ENCODE measurements at places on chromosomes 6 and 20.

DNA sequence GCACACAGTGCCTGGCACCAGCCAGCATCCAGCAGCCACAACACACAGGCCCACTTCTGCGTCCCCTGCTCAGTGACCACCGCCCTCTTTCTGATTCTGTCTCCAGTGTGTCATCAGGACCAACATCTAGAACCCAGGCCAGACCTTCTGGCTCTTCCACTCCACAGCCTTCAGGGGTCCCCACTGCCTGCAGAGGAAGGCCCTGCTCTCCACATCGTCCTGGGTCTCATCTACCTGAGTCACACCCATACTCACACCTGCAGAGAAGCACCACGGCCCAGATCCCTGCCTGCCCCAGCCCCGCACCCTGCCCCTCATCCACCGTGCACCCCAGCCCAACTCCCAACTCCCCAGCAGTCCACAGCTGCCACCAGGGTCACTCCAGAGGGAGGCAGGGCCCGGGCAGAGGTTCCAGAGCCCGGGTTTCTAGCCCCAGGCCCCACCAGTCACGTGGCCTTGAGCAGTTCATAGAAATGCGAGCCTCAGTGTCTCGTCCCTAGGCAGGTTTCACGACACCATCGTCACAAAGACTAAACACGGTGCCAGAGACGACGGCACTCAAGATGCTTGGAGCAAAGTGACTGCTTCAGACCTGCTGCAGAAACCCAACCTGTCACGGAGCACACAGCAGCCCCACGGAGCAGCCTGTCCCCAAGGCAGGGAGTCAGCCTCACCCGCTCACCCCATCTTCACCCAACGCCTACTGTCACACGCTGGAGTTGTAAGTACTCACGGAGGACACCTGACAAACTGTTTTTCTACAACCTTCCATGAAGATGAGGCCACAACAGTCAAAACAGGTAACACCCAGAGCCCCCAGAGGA lies 16.1 kb downstream of the TAF4 start:
- DNase-seq: no peak

DNA sequence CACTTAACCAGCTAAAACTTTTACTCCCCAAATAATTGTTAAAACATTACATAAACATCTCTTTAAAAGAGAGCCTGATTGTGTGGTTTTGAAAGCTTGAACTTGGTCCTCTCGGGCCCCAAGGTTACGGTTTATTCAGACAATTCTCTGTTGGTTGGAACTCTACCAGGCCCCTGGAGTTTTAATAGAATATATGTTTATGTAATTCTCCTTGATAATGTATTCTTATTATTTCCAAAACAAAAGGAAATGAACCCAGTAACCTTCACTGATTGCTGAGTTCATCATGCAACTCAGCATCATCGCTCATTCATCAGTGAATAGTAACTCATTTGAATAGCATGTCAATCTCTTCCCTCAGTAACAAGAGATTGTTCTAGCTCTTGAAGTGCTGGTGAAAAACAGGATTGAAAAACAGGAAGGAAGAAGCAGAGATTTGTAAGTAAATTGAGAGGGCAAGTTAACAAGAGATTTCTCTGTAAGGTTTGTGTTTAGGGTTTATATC lies 464.5 kb upstream of the MARCKS start:
- DNase-seq: no peak

GRCh38 chr6:136640132-136640915 lies 90.1 kb upstream of the MAP7 start:
- DNase-seq: no peak

DNA sequence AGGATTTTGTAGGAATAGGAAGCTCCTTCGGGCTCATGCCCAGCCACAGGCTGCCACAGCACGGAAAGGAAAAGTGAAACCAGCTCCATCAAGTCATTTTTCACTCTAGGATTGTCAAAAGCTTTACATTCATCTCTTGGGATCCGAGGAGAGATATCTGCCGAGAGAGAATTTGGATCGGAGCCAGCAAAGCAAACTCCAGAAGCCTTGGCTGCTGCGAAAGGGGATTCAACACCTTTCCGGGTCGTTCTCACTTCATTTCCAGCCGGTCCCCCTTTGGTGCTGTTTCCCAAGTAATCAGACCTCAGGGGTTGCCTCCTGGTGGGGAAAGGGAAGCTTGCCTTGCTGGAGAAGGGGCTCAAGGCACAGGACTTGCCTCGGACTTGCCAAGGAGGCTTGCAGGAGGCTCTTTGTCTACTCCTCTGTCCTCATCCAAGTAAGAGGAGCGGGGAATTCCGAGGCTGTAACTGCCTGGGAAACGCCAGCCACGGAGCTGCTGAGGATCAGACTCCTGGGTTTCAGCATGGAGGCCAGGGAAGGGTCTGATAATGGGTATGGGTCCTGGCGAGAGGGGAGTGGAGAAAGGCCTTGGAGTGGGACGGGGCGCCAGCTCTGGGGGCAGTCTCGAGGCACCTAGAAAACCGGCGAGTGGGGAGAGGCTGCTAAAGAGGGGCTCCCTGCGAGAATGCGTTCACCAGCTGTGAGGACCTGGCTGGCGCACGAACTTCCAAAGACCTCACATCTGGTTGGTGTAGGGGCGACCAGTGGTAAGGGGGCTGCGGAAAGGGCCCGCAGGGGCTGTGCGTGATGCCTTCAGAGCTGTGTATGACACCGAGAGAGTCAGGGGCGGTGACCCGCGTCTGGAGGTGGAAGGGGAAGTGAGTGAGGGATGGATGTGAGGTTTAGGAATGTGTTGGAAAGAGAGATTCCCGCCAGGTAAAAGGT lies 702 bp downstream of the ETV7 start:
- no peak for DNase-seq

DNA sequence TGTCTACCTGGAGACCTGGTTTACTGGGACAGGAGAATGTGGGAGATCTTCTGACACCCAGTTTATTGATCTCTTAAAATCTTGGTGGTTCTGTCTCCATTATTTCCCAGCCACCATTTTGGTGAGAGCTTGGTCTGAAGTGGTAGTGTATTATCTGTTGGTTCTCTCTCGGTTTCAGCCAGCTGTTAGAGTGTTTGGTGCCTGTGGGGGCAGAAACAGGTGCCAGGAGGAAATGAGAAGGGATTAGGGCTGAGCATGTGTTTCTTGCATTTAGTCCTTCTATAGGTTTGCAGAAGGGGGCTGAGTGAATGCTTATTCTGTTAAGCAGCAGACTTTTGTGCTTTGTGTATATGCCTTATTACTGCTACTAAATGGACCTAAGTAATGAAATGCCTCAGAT lies 9.6 kb downstream of the JARID2 start:
- no peak for DNase-seq

- DNase-seq: no peak
Measured at GRCh38 chr6:134574491-134574890, 256.6 kb upstream of the SGK1 start.

DNA sequence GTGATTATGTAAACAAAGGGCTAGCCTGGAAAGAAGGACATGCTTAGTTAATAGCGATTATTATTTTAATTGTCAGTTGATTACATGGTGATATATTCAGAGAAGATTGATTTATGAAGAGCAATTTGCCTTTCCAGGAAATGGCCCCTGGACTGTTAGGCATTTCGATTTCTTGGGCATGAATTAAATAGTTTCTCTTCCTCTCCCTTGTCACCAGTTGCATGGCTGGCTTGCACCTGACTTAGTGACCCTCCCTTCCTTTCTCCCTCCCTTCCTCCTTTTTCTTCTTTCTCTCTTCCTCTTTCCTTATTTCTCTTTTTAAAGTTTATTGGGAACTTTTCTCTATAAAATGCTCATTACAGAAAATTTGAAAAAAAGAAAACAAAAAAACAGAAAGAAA lies 235.4 kb downstream of the CDC5L start:
- DNase-seq: no peak

GRCh38 chr20:23106271-23106851 lies 20.2 kb upstream of the CD93 start:
- no peak for DNase-seq

- DNase-seq: no peak
Measured at GRCh38 chr20:45886590-45887345, 654 bp downstream of the SPATA25 start.

- DNase-seq: no peak
Measured at GRCh38 chr20:57655809-57656155, 35.6 kb upstream of the ZBP1 start.

- no peak for DNase-seq
Measured at GRCh38 chr6:74690365-74690764, 515.5 kb downstream of the COL12A1 start.

DNA sequence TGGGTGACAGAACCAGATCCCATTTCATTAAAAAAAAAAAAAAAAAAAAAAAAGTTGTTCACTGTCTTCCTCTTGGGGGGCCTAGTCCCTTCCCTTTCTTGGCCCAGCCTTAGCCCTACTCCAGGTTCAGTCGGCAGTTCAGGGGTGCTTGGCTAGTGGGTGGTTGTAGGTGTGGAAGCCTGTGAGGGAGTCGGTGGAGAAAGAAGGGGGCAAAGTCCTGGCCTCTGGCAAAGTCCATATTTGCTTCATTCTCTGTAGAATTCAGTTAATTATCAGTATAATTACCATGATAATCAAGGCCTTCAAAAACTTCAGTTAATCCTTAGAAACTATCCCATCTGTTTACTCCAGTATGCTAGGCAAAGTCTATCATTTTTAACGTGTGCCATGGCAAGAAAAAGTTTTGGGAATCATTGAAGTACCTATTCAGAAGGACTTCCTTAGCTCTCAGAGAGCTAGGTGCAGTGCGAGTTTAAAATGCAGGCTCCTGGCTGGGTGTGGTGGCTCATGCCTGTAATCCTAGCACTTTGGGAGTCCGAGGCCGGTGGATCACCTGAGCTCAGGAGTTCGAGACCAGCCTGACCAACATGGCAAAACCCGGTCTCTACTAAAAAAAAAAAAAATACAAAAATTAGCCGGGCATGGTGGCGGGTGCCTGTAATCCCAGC lies 205.7 kb upstream of the ARG1 start:
- no peak for DNase-seq

- no peak for DNase-seq
Measured at GRCh38 chr6:13428583-13429405, 58.6 kb downstream of the GFOD1 start.

DNA sequence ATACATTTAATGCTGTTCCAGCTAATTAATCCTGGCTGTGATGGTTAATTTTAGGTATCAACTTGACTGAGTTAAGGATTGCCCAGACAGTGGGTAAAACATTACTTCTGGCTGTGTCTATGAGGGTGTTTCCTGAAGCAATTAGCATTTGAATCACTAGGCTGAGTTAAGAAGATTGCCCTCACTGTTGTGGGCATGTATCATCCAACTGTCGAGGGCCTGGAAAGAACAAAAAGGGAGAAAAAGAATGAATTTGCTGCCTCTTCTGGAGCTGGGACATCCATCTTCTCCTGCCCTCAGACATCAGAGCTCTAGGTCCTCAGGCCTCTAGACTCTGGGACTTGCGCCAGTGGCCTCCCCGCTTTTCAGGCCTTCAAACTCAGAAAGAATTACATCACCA lies 34.3 kb downstream of the SDHAF4 start:
- DNase-seq: no peak

DNA sequence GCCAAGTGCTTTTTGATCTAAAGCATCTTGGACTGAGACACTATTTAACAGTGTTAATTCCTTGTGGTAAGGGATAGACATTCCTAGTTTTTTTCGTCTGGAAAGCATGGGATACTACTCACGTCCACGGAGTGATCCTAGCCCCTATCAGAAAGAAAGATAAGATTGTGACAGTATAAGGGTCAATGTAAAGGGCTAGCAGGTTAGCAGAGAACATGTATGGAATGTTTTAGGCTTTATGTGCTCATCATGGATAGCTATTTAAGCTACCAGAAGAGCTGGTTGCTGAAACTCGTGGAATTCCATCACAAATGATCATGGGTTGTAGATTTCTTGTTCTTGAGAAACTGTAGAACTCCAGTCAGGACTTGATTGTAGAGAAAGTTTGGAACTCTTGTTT lies 32.1 kb downstream of the CYB5R4 start:
- no peak for DNase-seq

GRCh38 chr6:170030821-170031471 lies 259.9 kb downstream of the DLL1 start:
- DNase-seq: no peak

DNA sequence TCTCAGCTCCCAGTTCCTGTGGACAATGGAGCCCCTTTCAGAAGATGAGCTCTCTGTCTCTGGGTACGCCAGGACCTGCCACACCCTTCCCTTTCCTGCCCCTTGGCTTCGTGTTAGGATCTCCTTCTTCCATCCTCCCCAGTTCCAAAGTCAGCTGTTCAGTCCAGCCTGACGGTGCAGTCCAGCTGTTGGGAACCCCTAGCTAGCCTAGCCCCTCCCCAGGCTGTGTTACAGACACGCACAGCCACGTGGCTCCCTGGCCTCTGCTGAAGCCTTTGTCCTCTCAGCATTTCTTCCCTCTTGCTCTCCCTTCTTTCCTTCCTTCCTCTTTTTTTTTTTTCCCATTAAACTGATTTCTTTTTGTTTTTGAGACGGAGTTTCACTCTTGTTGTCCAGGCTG lies 12.4 kb upstream of the TFAP2C start:
- no peak for DNase-seq

DNA sequence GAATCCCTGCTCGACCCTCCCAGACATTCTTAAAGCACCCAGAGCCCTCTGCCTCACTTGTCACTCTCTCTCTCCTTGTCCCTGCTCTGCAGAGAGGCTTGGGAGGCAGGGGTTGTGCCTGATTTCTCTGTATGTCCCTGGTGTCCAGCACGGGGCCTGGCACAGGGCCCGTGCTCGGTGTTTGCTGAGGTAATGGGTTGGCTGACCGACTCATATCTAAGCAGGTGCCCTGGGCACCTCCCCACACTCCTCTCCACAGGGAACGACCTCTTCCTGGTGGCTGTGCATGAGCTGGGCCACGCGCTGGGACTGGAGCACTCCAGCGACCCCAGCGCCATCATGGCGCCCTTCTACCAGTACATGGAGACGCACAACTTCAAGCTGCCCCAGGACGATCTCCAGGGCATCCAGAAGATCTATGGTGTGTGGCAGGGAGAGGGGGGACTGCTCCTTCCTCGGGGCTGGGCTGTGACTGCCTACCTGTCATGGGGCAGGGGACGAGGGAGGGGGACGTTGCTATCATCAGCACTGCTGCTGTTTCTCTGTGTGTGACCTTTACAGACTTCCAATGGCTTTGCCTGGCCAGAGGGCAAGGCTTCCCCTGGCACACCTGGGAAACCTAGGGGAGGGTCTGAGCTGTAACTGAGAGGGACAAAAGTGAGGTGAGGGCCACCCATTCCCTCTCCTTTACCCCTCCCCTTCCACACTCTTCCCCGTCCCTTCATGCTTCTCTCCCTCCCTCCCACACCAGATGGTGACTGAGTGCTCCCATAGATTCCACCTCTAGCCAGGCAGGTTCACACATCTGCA lies 14.2 kb downstream of the MMP24OS start:
- DNase-seq: no peak
